Vagina (tissue), 2 donors: ENCODE measurements at places on chromosomes 3 and 15.

- DNase-seq, result no peak
Measured at GRCh38 chr3:116064646-116065045, 380.6 kb downstream of the LSAMP start.

DNA sequence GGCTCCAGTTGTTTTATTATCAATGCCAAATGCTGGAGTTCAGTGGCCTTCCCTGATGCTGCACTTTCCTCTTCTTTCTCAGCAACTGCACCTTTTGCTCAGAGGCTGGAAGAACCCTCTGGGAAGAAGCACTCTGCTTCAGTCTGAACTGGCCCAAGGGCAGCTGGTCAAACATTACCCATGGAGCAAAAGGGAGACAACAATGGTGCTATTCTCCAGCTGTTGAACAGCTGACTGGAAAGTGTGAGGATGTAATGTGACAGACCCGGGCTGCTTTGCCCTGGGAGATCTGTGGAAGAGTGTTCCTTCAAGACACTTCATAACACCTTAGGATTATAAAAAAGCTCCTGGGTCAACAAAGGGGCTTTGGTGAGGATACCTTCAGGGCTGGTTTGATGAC is 84.9 kb downstream of the EPHB1 start:
- no peak for DNase-seq

GRCh38 chr15:57327985-57328471 is 48.3 kb upstream of the CGNL1 start:
- DNase-seq, result no peak

GRCh38 chr3:195916291-195916690 is 7.9 kb upstream of the TNK2 start:
- DNase-seq, result no peak

DNA sequence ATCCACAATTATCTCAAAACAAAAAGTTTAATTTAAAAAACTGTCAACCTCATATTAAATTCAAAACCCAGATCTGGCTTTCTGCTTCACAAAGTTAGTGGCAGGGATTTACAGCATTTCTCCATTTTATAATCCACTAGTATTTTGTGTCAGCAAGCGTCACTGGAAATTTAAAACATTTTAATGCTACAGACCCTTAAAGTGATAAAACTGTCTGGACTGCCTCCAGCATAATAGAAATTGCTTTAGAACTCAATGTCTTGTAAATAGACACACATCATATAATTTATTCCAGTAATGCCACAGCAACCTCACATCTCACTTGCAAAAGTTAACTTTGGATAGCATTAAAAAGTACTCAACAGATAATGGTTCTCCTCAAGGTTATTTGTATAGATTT is 116.1 kb downstream of the ULK4 start:
- DNase-seq, result no peak

GRCh38 chr15:97014001-97014400 is 683.5 kb downstream of the NR2F2 start:
- DNase-seq, result no peak

DNA sequence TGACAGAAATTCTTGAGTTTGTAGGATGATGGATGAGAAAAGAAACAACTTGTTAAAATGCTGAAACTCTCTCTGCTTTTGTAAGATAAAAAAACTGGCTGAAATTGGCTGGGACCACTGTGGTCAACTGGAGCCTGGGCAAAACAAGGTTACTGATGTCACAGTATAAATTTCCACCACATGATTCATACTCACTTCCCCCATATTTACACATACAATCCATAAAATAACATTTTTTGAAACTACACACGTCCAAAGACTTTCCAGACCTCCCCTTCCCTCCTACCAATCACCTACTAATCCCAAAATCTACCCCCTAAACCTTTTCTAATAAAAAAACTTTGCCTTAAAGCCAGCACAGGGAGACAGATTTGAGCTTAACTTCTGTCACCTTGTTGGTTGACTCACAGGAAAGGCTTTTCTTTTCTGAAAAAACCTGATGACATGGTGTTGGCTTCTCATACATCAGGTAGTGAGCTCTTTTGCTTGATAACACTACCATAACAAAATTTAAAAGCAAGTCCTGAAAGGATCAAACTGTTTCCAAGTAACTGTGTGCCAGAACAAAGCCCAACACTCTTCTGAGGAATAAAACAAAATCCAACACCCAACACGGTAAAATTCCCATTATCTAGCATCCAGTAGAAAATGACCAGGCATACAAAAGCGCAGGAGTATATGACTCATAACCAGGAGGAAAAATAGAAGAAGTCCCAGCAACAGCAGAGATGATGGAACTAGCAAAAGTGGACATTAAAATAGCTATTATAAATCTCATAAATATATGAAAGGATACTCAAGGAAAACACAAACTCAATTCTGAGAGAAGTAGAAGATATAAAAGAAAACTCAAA is 87.3 kb upstream of the SNRK start:
- DNase-seq, result no peak

- DNase-seq, result peak; percentile 13
Measured at GRCh38 chr3:32584660-32585059, 14.0 kb upstream of the DYNC1LI1 start.

DNA sequence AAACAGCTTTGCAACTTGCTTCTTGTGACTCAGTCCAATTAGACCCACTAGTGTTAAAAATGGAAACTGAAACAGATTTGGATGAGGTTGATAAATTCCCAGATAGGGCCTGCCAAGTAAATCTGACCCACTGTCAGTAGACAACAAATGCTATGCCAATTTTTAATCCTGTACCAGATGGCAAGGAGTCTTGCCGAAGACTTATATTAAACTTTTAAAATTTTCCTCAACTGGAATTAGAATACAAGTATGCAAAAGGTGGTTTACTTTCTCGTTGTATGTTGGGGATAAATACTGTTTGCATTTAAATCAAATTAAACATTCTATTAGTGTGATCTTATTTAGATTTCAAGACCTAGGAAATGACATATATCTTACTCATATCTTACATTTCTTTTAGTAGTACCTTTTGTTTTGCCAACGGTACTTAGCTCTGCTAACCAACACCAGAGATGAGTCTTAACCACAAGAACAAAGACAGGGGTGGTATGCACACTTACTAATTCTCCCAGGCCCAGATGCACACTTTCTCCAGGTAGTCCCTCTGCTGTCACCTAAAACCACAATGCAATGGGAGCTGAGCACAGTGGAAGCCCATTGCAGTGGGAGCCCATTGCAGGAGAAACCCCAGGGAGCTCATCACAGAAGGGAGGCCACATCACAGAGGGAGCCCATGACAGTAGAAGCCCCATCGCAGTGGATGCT is 77.8 kb downstream of the WWTR1 start:
- no peak for DNase-seq

- DNase-seq, result no peak
Measured at GRCh38 chr3:53255423-53255774, 423 bp downstream of the TKT start.

DNA sequence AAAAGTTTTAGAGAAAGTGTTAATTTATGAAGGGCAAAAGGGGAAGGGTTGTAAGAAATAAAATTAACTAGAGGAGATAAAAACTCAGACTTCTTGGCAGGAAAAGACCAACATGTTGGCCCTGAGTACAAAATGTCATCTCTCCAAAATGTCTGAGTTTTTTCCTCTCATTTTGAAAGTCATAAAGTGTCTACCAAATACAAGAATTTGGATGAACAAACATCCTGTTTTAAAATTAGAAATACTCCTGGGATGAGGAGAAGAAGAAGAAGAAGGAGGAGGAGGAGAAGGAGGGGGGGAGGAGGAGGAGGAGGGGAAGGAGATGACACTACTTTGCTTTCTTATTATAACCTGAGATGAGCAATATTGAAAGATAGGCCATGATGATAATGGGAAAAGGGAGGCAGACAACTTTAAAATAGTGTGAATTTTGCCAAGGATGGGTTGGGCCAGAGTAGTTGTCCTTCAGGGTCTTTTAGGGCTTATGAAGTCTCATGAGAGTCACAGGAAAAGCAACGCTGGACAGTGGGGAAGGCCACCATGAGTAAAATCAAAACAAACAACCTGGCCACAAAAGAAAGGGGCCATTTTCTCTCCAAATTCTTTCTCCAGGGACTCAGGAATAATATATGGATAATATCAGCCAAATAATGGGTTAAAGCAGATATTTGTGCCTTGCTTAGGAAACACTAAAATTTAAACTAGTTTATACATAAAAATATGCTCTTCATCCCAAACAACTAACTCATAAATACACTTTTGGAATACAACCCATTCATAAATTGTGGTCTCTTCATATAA is 632.9 kb downstream of the EPHA3 start:
- no peak for DNase-seq

GRCh38 chr15:58628206-58628947 is 121.1 kb downstream of the ADAM10 start:
- DNase-seq, result no peak

GRCh38 chr3:41137686-41138111 is 61.6 kb upstream of the CTNNB1 start:
- no peak for DNase-seq

DNA sequence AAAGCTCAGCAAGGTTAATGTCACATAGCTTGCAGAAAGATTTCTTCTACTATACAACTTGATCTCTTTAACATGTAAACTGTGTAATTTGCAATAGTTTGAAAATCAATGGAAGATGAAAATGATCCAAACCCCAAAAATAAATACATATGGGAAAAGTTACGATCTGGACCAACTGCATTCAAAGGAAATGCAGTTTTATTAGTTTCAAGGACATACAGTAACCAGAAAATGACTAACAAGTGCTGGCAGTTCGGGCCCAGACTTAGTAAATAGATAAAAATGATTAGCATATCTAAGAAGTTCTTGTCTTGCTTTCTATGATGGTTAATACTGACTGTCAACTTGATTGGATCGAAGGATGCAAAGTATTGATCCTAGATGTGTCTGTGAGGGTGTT is 37.3 kb upstream of the LEKR1 start:
- DNase-seq, result no peak

DNA sequence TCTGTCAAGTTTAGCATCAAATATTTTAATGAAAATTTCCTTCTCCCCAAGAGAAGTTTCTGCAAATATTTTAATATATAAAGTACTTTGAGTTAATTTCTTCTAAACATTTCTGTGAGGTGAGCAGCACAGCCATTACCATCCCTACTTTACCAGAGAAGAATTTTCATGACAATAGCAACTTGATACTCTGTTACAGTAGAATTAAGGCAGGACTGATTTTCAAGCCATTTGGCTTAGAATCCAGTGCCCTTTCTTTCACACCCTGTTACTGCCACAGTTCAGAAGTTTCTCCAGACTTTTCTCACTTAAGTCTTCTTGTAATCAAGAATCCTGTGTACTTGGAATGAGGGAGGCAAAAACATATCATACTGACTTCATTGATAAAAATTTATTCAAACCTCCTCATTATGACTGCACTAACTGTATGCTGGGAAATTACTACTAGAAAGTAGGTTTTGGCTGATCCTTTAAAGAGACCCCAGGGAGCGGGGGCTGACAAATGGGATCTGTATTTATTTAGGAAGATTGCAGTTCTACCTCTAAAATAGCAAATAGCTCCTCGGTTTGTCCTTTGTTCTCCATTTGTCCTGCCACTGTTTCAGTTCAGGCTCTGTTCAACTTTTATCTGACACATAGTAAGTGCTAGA is 557.0 kb upstream of the SGO1 start:
- DNase-seq, result no peak

- no peak for DNase-seq
Measured at GRCh38 chr15:85800478-85801123, 5.9 kb upstream of the KLHL25 start.
